Myocyte (in vitro differentiated cells): ENCODE measurements at places on chromosomes 4 and X.
A peak's percentile ranks its signal among the peaks of the same experiment; 100 is the strongest.

- DNase-seq, result no peak
Measured at GRCh38 chrX:24777660-24778059, 83.9 kb downstream of the POLA1 start.

- DNase-seq, result no peak
Measured at GRCh38 chrX:10126834-10127233, 29.9 kb upstream of the CLCN4 start.

DNA sequence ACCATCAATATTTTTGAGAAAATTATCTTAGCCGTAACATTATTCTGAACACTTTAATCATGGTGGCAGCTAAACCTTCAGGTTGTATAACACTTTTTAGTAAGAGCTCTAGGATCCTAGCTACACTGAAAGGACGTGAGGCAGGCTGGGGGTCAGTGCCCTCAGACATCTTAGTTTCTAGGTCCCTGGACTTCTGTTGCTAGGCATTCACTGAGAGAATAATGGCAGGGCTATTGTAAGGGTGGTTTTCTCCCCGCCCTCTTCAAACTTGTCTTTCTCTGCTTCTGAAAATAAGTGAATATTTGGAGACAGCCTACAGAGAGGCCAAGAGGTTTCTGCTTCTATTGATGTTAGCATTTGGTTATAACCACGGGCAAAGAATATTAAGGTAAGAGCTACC is 15.4 kb upstream of the MMRN1 start:
- no peak for DNase-seq

- DNase-seq, result no peak
Measured at GRCh38 chrX:131802836-131803626, 220.1 kb upstream of the STK26 start.

- DNase-seq, result no peak
Measured at GRCh38 chr4:157674699-157675098, 454.2 kb downstream of the GRIA2 start.

DNA sequence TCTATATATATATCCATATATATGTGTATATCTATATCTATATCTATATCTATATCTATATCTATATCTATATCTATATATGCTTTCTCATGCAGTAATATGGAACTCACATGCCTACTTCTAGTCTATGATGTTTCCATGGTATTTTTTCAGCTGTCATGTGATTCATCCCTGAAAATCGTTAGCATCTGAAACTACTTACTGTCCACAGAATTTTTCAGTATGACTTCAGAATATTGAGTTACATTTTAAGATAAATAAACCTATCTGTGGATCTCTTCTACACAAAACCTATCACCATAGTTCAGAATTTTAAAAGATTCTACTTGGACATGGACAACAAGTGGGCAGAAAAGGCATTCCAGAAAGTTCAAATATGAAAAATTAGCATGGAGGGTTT is 855.1 kb upstream of the INTU start:
- peak; percentile 75 for DNase-seq

GRCh38 chr4:144115519-144115918 is 25.0 kb downstream of the GYPA start:
- DNase-seq, result no peak

DNA sequence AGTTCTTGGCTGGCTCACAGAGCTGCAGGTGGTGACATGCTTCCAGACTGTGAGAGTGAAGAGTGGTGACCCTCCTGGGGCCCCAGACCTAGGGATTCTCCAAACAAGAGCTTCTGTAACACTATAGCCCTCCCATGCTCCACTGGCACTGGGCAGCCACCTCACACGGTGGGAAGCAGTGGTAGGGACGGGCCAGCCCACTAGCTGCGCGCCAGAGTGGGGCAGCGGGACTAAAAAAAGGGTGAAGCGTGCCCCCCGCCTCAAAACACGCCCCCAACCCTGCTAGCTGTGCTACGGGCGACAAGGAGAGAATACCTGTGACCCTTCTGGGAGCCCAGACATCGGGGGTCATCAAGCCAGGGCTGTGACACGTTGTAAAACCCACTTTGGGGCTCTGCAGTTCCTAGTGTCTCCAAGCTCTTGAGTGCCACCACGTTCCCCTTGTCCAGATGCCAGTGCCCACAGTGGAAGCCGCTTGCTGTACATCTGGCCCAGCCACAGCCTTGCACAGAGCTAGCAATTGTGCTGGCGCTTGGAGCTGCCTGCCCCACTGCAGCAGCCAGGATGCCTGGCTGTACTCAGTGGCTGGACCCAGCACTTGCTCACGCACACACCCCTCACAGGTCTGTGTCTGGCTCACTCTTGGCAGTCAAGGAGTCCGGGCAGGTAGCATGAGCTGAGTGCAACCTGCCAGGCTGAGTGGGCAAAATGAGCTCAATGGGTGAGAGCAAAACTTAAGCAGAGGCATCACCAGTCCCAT is 100.0 kb downstream of the DCAF12L2 start:
- DNase-seq, result no peak

GRCh38 chrX:85569686-85570085 is 190.2 kb upstream of the POF1B start:
- no peak for DNase-seq

DNA sequence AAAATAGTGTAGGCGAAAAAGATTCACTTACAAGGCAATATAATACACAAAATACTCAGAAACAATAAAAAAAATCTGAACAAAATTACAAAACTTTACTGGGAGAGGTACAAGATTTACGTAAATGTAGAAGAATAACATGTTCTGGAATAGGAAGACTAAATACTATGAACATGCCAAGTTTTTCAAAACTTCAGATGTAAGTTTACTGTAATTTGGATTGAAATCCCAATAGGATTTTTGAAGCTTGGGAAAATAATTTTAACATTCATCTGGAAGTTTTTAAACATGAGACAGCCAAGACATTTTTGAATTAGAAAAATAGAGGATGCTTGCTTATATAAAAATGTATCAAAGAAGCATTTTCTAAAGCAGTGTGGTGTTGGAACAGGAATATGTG is 30.5 kb upstream of the CT83 start:
- DNase-seq, result no peak

DNA sequence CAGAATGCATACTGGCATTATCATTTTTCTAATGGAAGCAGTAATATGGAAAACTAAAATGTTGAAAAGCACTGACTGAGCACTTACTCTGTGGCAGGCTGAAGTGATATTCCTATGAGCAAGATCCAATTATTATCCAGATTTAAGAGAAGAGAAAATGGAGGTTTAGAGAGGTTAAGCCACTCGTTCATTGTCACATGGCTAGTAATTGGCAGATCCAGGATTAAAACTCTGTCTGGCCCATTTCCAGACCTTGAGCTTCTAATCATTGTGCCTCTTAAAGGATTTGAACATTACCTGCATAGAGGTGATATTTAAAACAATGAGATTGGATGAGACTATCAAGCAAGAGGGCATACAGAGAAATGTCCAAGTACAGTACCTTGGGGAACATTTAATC is 80.6 kb downstream of the MFAP3L start:
- DNase-seq, result no peak

DNA sequence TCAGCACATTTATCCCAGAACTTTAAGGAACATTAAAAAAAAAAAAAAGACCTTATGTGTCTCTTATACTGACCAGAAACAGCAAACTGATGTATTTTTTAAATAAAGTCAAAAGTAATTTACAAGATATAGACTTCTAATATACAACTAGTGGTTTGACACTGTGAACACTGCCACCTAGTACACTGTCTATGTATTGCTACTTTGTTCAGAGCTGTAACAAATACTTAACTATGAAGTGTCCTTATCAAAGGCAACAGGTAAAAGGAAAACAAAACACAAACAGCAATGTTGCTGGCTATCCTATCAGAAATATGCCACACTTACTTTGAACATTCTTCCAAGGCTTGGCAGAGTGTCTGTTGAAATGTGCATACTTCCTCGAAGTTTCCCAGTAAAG is 60.4 kb downstream of the CD40LG start:
- DNase-seq, result no peak

DNA sequence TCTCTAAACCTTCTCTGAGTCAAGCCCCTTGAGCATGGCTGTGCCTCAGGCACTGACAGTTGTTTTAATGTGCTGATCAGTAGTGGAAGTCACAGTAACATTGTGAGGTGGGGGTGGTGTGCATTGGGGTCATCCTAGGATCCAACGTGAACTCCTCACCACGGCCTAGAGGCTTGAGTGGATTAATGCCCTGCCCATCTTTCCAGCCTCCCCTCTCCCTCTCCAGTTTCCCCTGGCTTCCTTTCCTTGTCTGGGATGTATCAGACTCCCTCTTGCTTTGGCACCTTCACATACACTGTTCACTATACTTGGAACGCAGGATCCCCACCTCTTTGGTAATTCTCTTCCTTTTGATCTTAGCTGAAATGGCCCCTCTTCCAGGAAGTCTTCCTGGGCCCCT is 13.3 kb upstream of the PJA1 start:
- no peak for DNase-seq

- DNase-seq, result no peak
Measured at GRCh38 chrX:70908541-70908940, at the start of gene TEX11. TSS of gene TEX11 (minus strand) at chrX:70908711. CDS start at chrX:70907789, 922 bp downstream.

GRCh38 chrX:1106478-1107210 is 105.8 kb downstream of the CRLF2 start:
- no peak for DNase-seq

DNA sequence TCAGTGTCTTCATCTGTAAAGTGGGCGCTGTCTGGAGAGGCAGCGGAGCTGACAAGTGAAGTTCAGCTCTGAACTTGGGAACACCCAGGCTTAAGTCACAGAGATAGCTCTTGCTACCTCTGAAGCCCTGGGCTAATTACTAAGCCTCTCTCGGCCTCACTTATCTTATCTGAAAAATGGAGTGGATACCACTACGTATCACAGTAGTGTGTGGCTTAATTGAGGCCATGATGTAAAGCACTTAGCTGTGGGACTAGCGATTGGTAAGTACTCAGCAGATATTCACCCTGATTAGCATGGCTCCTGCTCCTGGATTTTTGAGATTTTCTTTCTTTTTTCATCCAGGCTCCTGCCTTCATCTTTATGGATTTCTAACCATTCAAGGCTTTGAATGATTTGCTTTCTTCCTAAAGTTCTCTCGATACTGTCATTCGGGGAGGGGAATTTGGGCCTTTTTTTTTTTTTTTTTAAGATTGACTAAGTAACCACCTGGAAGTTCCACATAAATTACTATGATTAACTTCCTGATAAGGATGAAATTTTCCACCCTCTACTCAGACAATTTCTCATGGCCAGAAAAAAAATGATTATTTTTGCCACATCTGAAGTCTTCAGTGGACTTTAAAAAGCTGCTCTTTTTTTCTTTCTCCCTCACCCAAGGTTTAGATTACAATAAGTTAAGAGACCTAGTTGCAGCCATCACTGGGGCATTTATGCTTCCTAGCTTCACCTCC is 17.1 kb downstream of the LDB2 start:
- no peak for DNase-seq

GRCh38 chr4:173532725-173533511 is 2.9 kb upstream of the HAND2 start:
- no peak for DNase-seq

- DNase-seq, result peak; percentile 3
Measured at GRCh38 chr4:9924750-9925149, 96.5 kb downstream of the SLC2A9 start.

DNA sequence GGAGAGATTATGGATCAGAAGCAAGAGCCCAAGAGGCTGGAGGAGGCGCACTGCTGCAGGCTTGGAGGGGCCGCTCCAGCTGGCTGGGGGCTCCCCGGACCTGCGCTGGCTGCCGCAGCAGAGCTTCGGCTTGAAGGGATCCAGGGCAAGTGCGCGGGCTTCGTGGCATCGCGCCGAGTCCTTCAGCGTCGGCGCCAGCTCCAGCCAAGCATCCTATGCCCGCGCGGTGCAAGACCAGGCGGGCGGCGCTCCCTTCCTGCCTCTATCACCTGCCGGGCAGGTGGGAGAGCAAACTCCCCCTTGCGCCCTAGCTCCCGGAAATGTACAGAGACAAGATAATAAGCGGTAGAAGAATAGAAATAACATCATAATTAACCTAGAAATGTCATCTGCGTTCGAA is 10.5 kb upstream of the UCP1 start:
- no peak for DNase-seq

- no peak for DNase-seq
Measured at GRCh38 chrX:69025802-69026301, 139.4 kb downstream of the PJA1 start.

- no peak for DNase-seq
Measured at GRCh38 chr4:8332891-8333331, 63.4 kb downstream of the HTRA3 start.

- no peak for DNase-seq
Measured at GRCh38 chrX:74340051-74340450, 36.1 kb downstream of the ZCCHC13 start.

DNA sequence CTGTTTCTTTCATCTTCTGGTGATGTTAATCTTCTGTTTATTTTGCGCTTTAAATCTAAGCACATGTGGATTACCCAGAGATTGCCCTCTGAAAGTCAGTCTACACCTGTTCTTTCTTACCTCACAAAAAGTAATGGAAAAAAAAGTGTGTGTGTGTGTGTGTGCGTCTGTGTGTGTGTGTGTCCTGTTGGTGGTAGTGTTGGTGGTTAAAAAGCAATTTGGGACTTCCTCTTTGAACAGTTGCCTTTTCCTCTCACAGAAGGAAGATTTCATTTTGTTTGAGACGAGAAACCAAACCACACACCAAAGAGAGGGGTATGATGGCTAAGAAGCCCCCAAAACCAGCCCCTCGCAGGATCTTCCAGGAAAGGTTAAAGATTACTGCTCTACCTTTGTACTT is at the start of gene STAP1:
TSS of gene STAP1 (plus strand) at position 235 of the 400 bp plus-strand sequence. CDS start at position 318, 83 bp downstream.
- no peak for DNase-seq

- DNase-seq, result peak; percentile 41
Measured at GRCh38 chr4:48033825-48034413, 17.3 kb downstream of the NIPAL1 start.

GRCh38 chr4:99716996-99717395 is 59.4 kb upstream of the C4orf54 start:
- DNase-seq, result no peak

- no peak for DNase-seq
Measured at GRCh38 chr4:67549123-67549522, 3.8 kb upstream of the CENPC start.

DNA sequence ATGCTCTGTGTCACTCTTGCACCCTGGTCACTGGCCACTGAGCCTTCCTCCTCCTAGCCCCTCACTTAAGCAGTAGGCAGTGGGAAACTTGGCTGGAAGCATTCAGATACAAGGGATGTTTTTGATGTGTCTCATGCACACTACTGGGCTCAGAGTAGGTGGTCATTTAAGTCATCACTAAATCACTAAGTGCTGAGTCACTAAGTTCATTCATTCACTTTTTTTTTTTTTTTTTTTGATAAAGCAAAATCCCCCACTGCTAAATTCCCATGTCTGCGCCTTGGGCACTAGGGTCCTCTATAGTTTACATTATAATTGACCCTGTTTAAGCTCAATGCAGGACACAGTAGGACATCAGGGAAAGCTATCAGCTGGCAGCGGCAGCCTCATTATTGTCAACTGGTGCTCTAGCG is 182.4 kb upstream of the MBNL3 start:
- no peak for DNase-seq

DNA sequence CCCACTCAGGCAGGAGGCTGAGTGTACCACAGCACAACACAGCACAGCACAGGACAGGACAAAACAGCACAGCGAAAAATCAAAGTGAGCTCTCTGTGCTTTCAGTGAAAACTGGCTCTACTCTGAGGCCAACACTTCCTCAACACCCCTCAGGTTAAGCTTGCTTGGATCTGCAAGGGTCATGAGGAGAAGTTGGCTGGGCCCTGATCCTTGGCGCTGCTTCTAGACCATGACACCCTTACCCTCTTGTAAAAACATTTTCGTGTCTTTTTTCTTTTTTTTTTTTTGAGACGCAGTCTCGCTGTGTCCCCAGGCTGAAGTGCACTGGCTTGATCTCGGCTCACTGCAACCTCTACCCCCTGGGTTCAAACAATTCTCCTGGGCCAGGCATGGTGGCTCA is 25.3 kb downstream of the USP46 start:
- DNase-seq, result no peak

- peak; percentile 59 for DNase-seq
Measured at GRCh38 chr4:26085551-26085950, 171.5 kb downstream of the SMIM20 start.
